ENCODE measurements at places on chromosomes 7 and 10. TPM values are rescaled to one million over a fixed set of nuclear protein-coding genes. Genes with fewer than 3 reads are reported as not detected.

Gene SGCE
- total RNA-seq: not detected

Gene FFAR4
- total RNA-seq: not detected

- no peak for DNase-seq
- H3K4me1 ChIP-seq: no peaks in the 10 kb centered on the region
- H3K27me3 ChIP-seq: no peaks in the 10 kb centered on the region
These were observed 103.9 kb downstream of the SKAP2 start for GRCh38 chr7:26760501-26760900.

DNA sequence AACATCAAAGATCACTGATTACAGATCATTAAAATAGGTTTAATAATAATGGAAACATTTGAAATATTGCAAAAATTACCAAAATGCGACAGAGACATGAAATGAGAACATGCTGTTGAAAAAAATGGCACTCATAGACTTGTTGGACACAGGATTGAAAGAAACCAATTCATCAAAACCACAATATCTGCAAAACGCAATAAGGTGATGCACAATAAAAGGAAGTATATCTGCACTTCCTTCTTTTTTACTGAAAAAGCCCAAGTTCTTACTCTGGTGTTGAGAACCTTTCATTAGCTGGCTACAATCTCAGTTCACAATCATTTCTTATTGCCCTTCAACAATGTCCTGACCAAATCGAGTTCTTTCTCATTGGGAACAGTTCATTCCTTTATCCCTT is 28.7 kb downstream of the TMEM106B start:
- no peak for DNase-seq
- H3K4me3 ChIP-seq: no peak overlapping the region
- no peaks in the 10 kb centered on the region for H3K27me3 ChIP-seq

DNA sequence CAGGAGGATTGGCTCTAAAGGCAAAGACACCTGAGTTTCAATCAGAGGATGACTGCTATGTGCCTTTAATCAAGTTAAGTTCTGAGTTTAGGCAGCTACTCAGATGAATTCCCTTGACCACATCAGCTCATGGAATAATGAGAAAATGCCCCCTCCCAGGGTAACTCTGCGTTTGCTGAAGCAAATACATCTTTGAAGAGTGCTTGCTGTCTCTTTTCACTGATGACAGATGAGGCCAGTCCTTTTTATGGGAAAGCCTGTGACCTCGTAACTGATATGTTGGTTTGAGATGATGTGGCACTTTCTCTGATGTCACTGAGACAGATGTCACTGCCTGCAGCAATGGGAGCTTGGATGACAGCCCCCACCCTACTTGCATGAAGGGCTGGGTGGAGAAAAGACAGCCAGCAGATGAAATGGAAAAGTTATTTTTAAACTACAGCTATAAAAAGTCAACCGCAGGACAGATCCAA is 43.7 kb upstream of the DGKI start:
- H3K4me3 ChIP-seq: no peak overlapping the region
- H3K27ac ChIP-seq: no peak overlapping the region
- H3K4me1 ChIP-seq: peaks cover 16% of the 10 kb centered on the region
- DNase-seq: no peak
- H3K27me3 ChIP-seq: no peaks in the 10 kb centered on the region

DNA sequence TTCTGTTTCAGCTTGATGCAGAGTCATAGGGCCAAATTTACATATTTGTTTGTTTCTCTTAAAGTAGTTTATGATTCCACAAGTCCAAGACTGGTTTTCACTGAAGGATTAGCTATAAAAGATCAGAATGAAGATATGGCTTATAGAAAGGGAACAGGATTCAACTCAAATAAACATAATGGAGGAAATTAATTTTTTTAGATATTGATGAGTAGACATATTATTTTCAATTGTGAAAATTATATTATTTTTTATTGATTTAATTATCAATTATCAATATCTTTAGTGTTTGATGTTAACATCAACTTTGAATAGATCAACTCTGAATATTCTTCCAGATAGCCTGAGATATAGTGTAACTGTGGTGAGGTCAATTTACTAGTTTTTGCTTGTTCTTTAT is 68.1 kb downstream of the VTI1A start:
- H3K27ac ChIP-seq: no peak overlapping the region
- no peak for DNase-seq
- H3K27me3 ChIP-seq: no peaks in the 10 kb centered on the region
- peaks cover 21% of the 10 kb centered on the region for H3K36me3 ChIP-seq

- DNase-seq: no peak
- H3K4me1 ChIP-seq: no peaks in the 10 kb centered on the region
- H3K36me3 ChIP-seq: no peaks in the 10 kb centered on the region
- H3K4me3 ChIP-seq: no peak overlapping the region
- H3K27me3 ChIP-seq: peaks cover 6% of the 10 kb centered on the region
- H3K27ac ChIP-seq: no peak overlapping the region
These were observed 137.9 kb downstream of the KLF6 start for GRCh38 chr10:3647074-3647473.
